Endothelial cell of umbilical vein (primary cell): ENCODE measurements at places on chromosomes 12 and 14. TPM values are rescaled to one million over a fixed set of nuclear protein-coding genes. Genes with fewer than 3 reads are reported as not detected.

- DNase-seq, result no peak
- no peaks in the 10 kb centered on the region for H3K27me3 ChIP-seq
- H3K27ac ChIP-seq, result no peak overlapping the region
- H3K36me3 ChIP-seq, result no peaks in the 10 kb centered on the region
Observed at GRCh38 chr12:55025508-55025907, 5.7 kb downstream of the NEUROD4 start.

GRCh38 chr12:92061061-92061460 is 84.6 kb downstream of the BTG1 start:
- H3K4me3 ChIP-seq, result no peak overlapping the region
- no peaks in the 10 kb centered on the region for H3K27me3 ChIP-seq
- no peak overlapping the region for H3K27ac ChIP-seq

DNA sequence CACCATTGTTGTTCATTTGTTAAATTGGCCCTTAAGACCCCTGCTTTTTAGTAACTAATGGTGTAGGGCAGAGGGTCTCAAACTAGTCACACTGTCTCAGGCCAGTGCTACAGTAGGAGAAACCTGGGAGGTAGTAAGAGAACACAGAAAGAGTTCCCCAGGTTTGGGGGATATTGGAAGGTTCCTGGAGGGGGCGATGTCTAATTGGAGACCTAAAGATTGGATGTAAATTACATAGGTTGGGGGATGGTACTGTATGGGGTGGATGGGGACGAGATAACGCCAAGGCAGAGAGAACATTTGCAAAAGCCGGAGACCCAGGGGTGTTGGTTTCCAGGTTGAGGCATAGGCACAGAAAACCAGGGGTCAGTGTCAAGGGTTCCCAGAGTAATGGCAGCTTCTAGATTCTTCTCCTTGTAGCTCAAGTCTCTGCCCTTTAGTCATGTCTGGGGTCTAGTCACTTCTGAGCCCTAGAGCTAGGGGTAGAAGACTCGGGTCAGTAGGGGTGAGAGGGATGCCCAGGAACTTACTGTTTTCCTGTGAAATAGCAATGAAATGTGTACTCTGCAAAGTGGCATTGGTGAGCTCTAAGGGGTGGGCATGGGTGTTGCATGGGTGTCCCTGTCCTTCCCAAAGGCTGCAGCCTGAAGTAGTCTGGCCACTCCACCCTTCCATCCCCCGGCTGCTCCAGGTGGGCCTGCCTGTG is 21.8 kb downstream of the PLEKHG3 start:
- H3K36me3 ChIP-seq, result no peaks in the 10 kb centered on the region
- H3K4me3 ChIP-seq, result no peak overlapping the region
- H3K27me3 ChIP-seq, result no peaks in the 10 kb centered on the region
- H3K4me1 ChIP-seq, result peaks cover 1% of the 10 kb centered on the region
- DNase-seq, result no peak

DNA sequence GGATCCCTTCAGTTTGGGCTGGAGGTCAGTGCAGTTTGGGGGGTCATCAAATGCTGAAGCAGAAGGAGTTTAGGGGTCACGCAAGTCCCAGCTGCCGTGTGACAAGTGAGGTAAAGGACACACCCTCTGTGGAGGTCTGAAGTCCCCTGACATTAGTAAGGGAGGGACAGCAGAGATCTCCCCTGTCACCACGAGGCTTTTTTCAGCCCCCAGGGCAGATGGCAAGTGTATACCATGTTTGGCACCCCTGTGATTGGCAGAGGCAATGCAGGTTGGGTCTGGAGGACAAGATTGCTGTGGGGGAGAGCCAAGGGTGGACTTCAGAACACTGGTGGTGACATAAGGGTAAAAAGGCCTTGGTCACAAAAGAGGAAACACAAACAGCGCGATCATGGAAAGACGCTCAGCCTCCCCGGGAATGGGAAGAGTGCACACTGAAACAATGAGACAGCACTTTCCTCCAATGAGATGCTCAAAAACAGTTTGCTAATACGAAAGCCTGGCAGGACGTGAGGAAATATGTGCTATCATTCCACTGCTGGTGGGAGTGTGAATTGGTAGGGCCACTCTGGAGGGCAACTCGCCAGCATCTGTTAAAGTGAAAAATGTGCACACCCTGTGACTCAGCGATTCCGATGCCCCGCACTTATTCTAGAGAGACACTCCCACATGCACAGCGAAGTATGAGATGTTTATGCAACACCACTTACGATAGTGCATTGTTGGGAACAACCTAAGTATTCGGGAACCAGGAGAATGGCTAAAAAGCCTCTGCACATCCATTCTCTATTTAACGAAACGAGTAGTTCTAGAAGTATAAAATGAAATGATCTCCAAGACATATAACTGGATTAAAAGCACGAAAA is 14.4 kb upstream of the CD27 start:
- peak overlapping the region; percentile 4 for H3K4me3 ChIP-seq
- DNase-seq, result peak; percentile 97
- no peaks in the 10 kb centered on the region for H3K27me3 ChIP-seq
- no peaks in the 10 kb centered on the region for H3K36me3 ChIP-seq
- H3K27ac ChIP-seq, result peak overlapping the region; percentile 96

Gene HOXC12
- total RNA-seq, result not detected in 2 replicates

Gene PSMC1
- total RNA-seq, result 129 and 132 TPM in 2 replicates

Gene ARHGAP9
- total RNA-seq, result 0.38 TPM in 1 of 2 replicates, not detected in the other
